Nucleus accumbens (tissue), 56 donors: ENCODE measurements at places on chromosomes 2 and 18.

DNA sequence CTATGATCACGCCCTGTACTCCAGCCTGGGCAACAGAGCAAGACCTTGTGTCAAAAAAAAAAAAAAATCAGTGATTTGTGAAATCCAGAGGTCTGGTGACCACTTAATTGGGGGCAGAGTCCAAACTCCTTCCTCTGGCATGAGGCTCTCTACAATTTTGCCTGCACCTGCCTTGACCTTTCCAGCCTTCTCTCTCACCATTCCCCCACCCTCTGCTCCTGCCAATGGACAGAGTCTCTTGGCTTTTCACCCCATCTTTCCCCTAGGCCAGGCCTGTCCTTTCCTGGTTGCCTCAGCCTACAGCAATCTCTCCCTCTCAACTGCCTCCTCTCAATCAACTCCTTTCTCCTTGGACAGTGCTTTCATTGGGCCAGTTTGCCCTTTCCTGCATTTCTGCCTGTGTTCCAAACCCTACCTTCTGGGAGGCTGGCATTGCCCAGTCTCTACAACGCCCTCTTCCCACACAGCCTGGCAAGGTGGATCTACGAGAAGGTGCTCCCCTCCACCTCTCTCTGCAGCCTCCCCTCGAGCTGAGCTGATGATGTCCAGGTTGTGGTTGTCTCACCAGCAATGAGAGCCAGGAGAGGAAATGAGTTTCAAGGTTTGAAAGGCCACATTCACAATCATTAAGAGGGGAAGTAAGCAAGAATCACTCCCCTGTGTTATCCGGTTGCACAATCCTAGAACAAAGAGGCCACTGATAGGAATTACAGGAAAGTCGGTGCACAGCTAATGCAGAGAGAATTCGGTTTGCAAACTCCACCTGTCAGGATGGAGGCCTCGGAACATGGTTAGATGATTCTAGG is 39.5 kb upstream of the NPAS2 start:
- no peak for DNase-seq

DNA sequence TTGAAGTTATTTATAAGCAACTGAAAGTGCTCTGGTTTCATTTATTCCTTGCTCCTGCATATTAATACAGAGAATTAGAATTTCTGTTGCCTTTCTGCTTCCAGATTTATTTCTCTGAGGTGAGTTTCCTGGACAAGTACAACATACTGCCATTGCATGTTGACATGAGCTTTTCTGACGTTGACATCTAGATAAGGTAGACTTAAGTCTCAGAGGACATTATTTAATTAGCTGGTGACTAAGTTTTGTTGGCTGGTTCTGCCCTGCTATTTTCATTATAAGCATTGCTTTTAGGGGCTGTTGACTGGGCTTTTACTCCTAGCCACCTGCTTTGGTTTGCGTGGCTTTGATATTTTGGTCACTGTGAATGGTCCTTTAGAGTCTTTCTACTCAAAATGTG is 282.9 kb upstream of the SPRED2 start:
- no peak for DNase-seq

- DNase-seq: no peak
These were observed 51.9 kb downstream of the ASAP2 start for GRCh38 chr2:9258501-9258900.

GRCh38 chr18:4821801-4822200 is 366.7 kb upstream of the DLGAP1 start:
- no peak for DNase-seq

DNA sequence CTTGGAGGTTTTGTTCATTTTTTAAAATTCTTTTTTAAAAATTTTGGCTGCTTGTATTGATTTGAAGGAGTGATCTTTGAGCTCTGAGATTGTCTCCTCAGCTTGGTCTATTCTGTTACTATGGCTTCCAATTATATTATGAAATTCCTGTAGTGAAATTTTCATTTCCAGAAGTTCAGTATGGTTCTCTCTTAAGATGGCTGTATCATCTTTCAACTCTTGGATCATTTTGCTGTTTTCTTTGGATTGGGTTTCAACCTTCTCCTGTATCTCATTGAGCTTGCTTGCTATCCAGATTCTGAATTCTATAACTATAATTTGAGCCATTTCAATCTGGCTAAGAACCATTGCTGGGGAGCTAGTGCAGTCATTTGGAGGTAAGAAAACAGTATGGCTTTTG is 270.8 kb upstream of the NT5C1B start:
- DNase-seq: no peak

DNA sequence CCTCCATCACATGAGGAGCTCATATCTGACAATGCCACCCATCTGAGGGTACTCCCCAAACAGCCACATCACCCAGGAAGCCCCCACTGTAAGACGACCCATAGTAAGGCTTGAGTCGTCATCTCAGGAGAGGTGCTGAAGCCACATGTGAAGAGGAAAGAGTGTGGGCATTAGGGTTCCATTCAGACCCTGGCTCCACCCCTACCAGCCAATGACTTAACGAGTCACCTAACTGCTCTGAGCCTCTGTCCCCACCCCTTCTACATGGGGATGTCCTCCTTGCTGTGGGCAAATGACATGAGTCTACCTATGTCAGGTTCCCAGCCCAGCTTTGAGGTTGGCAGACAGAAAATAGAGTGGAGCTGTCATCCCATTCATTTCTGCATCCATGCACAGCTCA is 46.3 kb downstream of the C1QL2 start:
- no peak for DNase-seq

- no peak for DNase-seq
These were observed 9.8 kb upstream of the ARMC9 start for GRCh38 chr2:231188506-231189170.

- no peak for DNase-seq
These were observed 207.2 kb downstream of the GALNT13 start for GRCh38 chr2:154078926-154079325.

DNA sequence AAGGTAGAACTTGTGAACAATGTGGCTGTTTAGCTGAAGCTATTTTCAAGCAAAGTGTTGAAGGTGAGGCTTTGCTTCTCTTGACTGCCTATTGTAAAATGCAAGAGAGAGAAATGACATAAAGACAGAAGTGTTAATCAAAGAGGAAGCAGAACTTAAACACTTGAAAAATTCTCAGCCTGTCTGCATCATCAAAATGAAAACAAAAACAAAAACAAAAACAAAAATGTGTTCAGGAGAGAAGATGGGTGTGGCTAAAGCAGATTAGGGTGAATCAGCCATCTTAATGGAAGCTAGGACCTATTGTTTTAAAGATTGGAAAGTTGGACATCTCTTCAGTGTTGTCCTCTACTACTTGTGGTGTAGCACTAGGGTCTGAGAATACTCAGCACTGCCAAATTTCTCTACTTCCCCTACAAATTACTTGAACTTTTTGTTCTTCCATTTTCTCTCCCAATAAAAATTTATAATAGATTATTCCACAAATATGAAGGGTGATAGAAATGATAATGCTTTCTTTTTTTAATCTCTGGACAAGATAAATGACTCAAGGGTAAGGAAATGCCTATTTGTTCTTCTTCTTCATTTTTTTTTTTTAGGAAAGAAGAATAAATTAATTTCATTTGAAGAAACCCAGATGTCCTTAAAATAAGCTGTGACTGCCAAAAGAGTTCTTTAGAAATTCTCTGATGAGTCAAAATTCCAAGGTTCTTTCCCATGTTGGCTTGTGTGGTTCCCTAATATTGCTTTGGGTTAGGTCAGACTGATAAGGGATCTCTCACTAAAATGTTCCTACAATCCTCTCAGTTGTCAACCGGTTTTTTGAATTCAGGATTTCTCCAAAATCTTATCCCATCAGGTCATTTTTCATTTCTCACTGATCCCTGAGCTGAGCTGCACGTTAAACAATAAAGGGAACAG is 571.2 kb upstream of the ZEB2 start:
- no peak for DNase-seq

- no peak for DNase-seq
These were observed 11.6 kb downstream of the EN1 start for GRCh38 chr2:118835746-118836410.

GRCh38 chr18:13405305-13406038 is 186.9 kb downstream of the LDLRAD4 start:
- DNase-seq: no peak

DNA sequence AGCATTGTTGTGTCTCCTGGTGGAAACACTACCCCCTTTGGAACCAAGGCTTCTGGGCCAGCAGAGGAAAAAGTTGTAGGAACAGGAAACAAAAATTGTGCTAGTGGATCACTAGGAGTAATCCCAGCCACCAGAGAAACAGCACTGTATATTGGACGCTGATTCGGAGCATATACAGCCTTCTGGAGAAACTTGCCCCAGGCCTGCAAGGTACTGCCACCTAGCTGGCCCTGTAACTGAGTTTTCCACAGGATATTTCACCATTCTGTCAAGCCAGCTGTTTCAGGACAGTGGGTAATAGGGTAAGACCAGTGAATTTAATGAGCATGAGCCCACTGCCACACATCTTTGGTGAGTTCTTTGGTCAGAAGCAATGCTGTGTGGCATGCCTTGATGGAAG is 25.1 kb upstream of the EMILIN2 start:
- DNase-seq: no peak

DNA sequence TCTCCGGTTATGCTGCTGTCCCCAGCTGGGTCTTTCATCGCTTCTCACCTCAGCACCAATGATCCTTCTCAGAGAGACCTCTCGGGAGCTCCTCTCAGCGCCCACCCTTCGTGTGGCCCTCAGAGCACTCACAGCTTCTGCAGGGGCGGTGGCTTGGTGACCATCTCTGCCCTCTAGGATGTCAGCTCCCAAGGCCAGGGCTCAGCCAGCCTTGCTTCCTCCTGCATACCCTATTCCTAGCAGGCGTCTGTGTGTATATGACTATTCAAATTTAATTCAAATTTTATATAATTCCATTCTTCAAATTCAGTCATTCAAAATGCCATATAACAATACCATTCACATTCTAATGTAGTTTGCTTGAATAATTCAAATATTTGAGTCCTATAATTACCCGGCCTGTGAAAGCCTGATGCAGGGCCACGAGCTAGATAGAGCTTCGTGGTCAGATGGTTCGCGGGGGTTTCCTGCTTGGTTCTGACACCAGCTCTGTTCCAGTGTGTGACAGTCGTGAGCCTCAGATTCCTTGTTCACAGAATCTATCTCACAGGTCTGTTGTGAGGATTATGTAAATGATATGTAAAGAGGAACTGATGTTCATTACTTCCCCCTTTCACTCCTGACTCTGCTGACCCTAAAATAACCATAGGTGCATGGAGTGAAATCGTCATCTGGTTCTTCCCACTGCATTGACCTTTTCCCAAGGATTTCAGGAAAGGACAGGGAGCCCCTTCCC is 94.0 kb upstream of the CNGA3 start:
- no peak for DNase-seq

- no peak for DNase-seq
These were observed 63.3 kb upstream of the ASAP2 start for GRCh38 chr2:9143264-9143815.

DNA sequence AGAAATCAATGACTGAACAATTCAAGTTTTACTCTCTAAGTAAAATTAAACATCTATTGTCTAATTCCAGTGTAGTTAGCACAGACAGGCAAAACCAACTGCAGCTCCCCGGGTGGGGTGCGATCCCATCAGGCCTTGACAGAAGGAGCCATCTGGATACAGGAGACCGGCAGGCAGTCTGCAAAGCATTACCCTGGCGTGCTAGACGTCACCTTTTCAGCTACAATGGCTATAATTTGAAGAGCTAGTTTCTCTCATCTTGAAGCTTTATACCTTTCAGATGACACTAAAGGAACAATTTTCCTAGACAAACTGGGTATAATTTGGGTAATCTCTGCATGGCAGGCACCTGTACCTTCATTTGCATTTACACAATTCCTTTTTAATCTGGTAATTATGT is 761.5 kb upstream of the SOX11 start:
- DNase-seq: no peak

DNA sequence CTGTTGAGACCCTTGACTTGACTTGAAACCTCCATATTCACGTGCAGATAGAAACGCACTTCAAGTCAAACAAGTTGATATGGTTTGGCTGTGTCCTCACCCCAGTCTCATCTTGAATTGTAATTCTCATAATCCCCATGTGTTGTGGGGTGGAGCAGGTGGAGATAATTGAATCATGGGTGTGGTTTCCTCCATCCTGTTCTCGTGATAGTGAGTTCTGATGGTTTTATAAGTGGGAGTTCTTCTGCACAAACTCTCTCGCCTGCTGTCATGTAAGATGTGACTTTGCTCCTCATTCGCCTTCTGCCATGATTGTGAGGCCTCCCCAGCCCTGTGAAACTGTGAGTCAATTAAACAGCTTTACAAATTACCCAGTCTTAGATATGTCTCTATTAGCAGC is 21.4 kb downstream of the SLC3A1 start:
- no peak for DNase-seq
